Hindlimb muscle (tissue), 1 donor: ENCODE measurements at places on chromosomes 3 and 15.

- no peak for DNase-seq
These were observed 86.9 kb upstream of the RASGRP1 start for GRCh38 chr15:38651328-38652038.

GRCh38 chr3:168812234-168812633, 716.5 kb upstream of the GOLIM4 start:
- DNase-seq = no peak

GRCh38 chr15:88029696-88030095, 226.8 kb downstream of the NTRK3 start:
- DNase-seq = no peak

GRCh38 chr15:57611938-57612337, 20.2 kb downstream of the MYZAP start:
- no peak for DNase-seq

DNA sequence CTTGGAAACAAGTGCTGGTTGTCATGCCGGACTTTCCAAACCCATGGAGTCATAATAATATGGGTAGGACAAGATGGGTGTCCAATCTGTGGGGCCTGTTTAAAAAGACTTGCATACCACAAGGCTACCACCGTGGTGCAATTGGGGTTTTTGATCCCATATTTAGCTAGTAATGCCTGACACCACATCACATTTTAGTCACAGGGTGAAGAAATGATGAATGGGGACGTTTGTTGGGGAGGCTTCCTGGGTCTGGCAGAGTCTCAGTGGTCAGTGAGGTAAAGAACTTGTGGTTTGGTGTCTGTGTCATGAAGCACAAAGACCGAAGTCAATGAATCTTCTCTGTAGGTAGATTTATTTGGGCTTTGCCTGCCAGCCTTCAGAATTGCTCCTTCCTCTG, 31.0 kb downstream of the P3H2 start:
- no peak for DNase-seq

- no peak for DNase-seq
These were observed 28.6 kb upstream of the UTS2B start for GRCh38 chr3:191358929-191359328.

GRCh38 chr3:126811530-126811929, 107.5 kb downstream of the CHCHD6 start:
- DNase-seq = no peak

DNA sequence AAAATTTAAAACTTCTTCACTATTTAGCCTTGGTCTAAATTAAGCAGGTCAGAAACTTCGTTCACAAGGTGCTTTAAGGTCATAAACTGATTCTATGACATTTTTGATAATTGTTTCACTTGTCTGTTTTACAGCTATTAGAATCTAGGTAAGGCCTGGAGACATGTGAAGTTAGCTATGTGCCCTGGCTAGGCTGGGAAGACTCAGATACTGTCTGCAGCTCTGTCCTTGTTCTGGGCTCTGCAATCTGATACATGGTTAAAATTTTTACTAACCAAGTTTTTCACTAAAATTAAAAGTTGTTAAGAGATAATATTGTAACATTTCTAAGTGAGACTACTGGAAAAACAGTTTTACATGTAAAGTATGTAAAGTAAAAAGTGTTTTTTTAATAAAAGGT, 479.6 kb upstream of the EPHA6 start:
- DNase-seq = no peak

- DNase-seq = no peak
These were observed 75.6 kb upstream of the POU1F1 start for GRCh38 chr3:87351937-87352336.

DNA sequence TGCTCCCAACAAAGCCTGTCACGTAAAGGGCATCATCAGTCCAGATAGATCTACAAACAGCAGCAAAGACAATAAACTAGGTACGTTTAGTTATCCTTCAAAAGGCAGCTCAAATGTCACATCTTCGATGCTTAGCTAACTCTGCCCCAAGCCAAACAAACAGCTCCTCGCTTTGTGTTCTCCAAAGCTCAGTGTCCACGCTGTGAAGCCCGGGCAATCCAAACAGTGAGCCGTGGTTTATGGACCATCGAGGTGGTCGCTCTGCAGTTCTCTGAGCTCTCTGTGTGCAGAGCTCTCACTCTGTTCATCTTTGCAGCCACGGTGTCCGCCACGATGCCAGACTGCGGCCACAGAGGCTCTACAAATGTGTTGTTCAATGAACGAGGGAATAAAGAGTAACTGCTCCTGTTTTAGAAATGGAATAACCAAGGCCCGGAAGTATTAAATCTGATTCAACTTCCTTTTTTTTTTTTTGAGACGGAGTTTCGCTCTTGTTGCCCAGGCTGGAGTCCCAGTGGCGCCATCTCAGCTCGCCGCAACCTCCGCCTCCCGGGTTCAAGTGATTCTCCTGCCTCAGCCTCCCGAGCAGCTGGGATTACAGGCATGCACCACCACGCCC, 117.2 kb upstream of the FAM174B start:
- DNase-seq = no peak

DNA sequence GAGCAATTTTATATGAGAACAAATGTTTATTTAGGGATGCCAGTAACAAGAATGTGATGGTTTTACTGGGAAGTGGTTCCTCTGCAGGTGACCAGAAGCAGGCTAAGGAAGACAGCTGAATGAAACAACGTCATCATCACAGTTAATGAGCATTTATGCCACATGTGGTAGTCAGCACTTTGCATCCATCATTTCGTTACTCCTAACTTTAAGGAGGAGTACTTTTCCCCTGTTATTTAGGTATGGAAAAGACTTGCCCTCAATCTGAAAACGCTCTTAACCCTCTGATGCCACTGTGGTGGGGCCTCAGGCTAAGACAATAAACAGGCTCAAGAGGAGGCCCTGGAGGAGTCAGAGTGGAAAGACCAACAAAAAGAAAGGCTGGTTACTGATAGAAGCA, 31.2 kb downstream of the INTS14 start:
- DNase-seq = no peak

GRCh38 chr3:4814305-4814903, 164.8 kb upstream of the BHLHE40 start:
- DNase-seq = no peak

- no peak for DNase-seq
These were observed 25.2 kb downstream of the TSEN2 start for GRCh38 chr3:12509466-12509865.

DNA sequence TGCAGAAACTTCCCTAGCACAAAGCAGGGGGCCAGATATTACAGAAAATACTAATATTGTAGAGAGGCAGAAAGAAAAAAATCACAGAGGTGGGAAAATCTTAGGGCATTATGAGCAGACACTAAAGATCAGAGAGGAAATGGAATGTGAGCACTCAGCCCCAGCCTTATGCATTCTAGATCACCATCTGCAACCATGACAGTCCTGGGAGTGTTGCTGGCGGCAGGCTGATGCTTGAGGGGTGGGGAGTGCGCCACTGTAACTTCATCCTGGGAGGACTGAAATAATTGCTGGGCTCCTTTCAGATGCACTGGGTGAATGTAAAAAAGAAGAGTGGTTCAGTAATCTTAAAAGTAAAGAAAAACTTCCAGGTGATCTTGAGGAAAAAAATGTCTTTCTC, 427.6 kb upstream of the SEMA6D start:
- no peak for DNase-seq
